Activated CD8-positive, alpha-beta memory T cell treated with anti-CD3 and anti-CD28 coated beads for 36 hours (primary cell): ENCODE measurements at places on chromosomes 12 and 14. TPM values are rescaled to one million over a fixed set of nuclear protein-coding genes. Genes with fewer than 3 reads are reported as not detected.

Gene FBXW8
- total RNA-seq, result 9.1 TPM

Gene RPL6
- total RNA-seq, result 1,975 TPM

Gene FAM90A1
- total RNA-seq, result 0.13 TPM

Gene FAM186B
- 0.17 TPM for total RNA-seq

Gene CIDEB
- total RNA-seq, result 14.2 TPM

Gene INTS13
- 70.0 TPM for total RNA-seq

Gene SSPN
- total RNA-seq, result not detected

Gene LRRC43
- 0.11 TPM for total RNA-seq

Gene PIWIL1
- total RNA-seq, result not detected

Gene ANAPC5
- total RNA-seq, result 131 TPM

Gene LBHD2
- not detected for total RNA-seq

Gene GPR137C
- total RNA-seq, result 0.55 TPM

Gene PLXNC1
- 4.0 TPM for total RNA-seq

Gene SLC7A7
- 0.21 TPM for total RNA-seq

Gene LRTM2
- not detected for total RNA-seq

Gene FSCB
- not detected for total RNA-seq

Gene PRH2
- total RNA-seq, result not detected

Gene TMEM63C
- total RNA-seq, result 0.51 TPM

Gene PRPH
- not detected for total RNA-seq

Gene VWF
- total RNA-seq, result 0.04 TPM

Gene KCNC2
- not detected for total RNA-seq

Gene RIN3
- total RNA-seq, result 62.2 TPM

Gene AMHR2
- not detected for total RNA-seq

Gene GALNT6
- total RNA-seq, result 23.1 TPM

Gene GNB3
- 0.32 TPM for total RNA-seq

Gene TAS2R42
- total RNA-seq, result not detected

Gene TDG
- 48.0 TPM for total RNA-seq

Gene KRT72
- total RNA-seq, result not detected

Gene FITM1
- total RNA-seq, result 0.46 TPM

Gene DGKA
- 199 TPM for total RNA-seq

Gene STAB2
- not detected for total RNA-seq

Gene NOVA1
- 0.19 TPM for total RNA-seq

Gene DIO2
- not detected for total RNA-seq

Gene HSPB8
- total RNA-seq, result not detected

Gene PARP11
- total RNA-seq, result 12.4 TPM

Gene ADAMTS20
- not detected for total RNA-seq

Gene RIMBP2
- not detected for total RNA-seq

Gene EML1
- total RNA-seq, result 1.3 TPM

Gene DNAI7
- total RNA-seq, result 0.10 TPM

Gene C12orf54
- total RNA-seq, result not detected

Gene REM2
- 0.11 TPM for total RNA-seq

Gene MUCL1
- total RNA-seq, result not detected

Gene PLA2G1B
- not detected for total RNA-seq

Gene TSPAN19
- not detected for total RNA-seq

Gene LRRC10
- total RNA-seq, result not detected

Gene TAS2R30
- total RNA-seq, result 1.0 TPM

Gene GDF3
- total RNA-seq, result not detected

Gene DTX3
- total RNA-seq, result 13.3 TPM
